CD4-positive, alpha-beta T cell treated with Interferon alpha-2 for 1 hour (primary cell): ENCODE measurements at places on chromosomes 13 and 19.

- DNase-seq = no peak
Observed at GRCh38 chr13:83691966-83692365, 190.3 kb downstream of the SLITRK1 start.

- peak; percentile 61 for DNase-seq
Observed at GRCh38 chr13:112968910-112969691, at the start of gene MCF2L. MCF2L (plus strand) TSS chr13:112969214; CDS start chr13:112969380, 166 bp downstream.

- DNase-seq = no peak
Observed at GRCh38 chr13:80360453-80360800, 19.5 kb upstream of the SPRY2 start.

- no peak for DNase-seq
Observed at GRCh38 chr19:6070720-6071485, 39.4 kb downstream of the RFX2 start.

DNA sequence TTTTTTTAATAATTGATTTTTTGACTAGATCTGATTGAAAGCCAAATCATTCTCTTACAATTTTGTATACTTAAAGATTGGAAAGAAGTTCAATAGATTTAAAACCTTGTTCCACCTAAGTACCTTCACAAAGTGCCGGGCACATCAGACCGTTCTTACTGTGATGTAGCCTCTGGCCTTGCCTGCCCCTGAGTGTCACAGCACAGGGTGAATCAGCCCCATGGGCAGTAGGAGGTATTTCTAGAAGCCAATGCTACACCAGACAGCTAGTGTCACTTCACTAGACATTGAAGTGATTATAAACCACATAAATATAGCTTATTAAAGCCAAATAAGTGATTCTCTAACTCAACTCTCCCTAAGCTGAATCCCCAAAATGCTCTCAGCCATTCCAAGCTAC lies 131.3 kb downstream of the LACC1 start:
- DNase-seq = no peak

GRCh38 chr19:11264452-11265176 lies 2.3 kb upstream of the DOCK6 start:
- no peak for DNase-seq

DNA sequence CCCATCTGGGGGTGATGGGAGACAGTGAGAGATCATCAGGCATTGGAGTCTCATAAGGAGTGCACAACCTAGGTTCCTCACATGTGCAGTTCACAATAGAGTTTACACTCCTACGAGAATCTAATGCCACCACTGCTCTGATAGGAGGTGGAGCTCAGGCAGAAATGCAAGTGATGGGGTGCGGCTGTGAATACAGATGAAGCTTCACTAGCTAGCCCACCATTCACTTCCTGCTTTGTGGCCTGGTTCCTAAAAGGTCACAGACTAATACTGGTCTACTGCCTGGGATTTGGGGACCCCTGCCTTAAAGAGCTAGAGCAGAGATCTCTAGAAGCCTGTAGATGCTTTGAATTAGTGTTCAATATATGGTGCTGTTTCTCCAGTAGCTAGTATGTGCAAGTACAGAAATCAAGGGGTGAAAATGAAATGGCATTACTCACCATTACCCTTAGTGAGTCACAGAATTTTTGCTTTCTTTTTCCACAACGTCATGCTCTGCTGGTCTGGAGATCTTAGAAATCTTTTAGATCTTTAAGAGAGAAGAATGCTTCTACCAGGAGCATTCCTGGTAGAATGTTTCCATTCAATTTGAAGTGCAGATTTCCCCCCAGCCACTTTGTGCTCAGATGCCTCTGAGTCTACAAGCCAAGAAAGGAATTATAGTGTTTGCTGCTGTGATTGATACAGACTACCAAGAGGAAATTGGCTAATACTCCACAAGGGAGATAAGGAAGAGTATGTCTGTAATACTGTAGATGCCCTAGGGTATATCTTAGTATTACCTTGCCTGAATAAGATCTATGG lies 2301.2 kb downstream of the PCDH9 start:
- no peak for DNase-seq

- no peak for DNase-seq
Observed at GRCh38 chr19:11576227-11576626, 1.2 kb downstream of the ACP5 start.
